HFFc6 (cell line): ENCODE measurements at places on chromosomes 3 and 15.

- no peak for DNase-seq
Measured at GRCh38 chr3:121574449-121574848, 6.7 kb downstream of the ARGFX start.

DNA sequence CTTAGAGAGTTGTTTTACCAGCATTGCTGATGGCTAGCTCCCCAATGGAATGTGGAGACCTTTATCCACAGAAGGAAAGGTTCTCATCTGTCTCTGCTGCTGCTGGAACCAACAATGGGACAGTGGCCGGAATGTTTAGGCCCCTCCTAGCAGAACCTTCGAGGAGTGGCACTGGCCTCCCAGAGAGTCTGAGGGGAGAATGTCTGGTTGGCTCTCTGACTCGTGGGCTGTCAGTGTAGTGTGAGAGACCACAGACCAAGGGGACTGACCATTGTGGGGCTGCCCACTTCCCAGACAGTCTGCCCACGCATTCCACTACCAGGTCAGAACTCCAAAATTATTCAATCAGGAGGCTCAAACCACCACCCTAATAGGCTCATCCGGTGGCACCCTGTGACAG, 5.1 kb downstream of the RASL12 start:
- no peak for DNase-seq

GRCh38 chr3:34131091-34131490, 332.7 kb downstream of the PDCD6IP start:
- DNase-seq, result no peak

- DNase-seq, result no peak
Measured at GRCh38 chr3:134393074-134393473, 18.8 kb upstream of the AMOTL2 start.

GRCh38 chr3:37574177-37574943, 287.3 kb upstream of the CTDSPL start:
- DNase-seq, result no peak

DNA sequence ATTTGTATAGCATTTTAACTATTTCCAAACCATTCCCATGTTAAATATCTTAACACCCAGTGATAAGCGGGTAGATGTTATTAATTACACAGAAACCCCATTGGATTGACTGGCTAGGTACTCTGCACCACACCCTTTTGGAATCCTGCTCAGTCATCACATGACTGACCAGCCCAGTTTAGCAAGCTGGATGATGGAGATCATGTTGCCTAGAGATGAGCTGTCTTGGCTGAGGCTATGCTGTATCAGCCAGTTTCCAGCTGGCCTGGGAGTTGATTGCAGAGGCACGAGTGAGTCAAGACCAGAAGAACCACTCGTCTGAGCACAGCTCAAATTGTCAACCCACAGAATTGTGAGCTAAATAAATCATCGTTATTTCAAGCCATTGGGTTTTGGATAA, 124.6 kb downstream of the ZNF621 start:
- no peak for DNase-seq

DNA sequence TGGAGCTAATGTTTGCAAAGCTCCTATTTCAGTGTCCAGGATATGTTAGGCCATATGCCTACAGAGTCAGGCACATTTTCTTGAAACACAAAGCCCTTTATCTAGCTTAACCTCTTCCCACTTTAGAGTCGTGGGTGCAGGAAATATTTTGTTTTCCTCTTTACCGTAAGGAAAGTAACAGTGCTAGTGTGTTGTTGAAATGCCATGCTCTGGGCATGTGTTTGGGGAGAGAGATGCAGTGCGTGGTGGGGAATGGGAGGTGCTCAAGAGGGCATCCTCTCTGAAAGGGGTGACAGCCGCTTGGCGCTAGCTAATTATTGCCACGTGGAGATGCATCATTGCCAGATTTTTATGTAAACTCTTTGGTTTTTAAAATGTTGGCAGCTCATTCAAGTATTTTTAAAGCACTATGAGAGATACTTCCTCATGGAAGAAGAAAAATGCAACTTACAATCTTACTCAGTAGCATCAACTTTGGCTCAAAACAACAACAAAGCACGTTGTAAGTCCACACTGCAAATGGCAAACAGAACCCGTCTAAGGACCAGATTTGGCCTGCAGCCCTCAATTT, 152.6 kb downstream of the LPP start:
- no peak for DNase-seq

DNA sequence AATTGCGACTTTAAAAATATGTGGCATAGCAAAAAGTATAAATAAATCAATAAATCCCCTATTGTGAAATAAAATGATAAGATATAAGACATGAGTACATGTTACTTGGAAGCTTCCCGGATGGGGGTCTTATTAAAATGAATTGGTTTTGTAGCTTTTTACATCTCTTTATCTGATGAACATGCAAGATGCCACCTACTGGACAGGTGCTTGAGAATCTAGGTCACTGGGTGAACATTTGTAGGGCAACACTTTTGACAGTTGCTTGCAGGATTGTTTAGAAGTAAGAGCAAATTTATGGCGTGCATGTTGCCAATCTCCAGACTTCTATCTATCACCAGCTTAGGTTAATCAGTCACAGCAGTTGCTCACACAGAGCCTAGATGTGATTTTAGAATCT, 362.7 kb upstream of the SUCLG2 start:
- DNase-seq, result no peak

GRCh38 chr3:115644391-115644790, 21.1 kb downstream of the GAP43 start:
- DNase-seq, result peak; percentile 33

- peak; percentile 35 for DNase-seq
Measured at GRCh38 chr15:40449275-40449674, 8.5 kb downstream of the BAHD1 start.
